Epithelial cell of esophagus (primary cell): ENCODE measurements at places on chromosomes 2 and 18.

DNA sequence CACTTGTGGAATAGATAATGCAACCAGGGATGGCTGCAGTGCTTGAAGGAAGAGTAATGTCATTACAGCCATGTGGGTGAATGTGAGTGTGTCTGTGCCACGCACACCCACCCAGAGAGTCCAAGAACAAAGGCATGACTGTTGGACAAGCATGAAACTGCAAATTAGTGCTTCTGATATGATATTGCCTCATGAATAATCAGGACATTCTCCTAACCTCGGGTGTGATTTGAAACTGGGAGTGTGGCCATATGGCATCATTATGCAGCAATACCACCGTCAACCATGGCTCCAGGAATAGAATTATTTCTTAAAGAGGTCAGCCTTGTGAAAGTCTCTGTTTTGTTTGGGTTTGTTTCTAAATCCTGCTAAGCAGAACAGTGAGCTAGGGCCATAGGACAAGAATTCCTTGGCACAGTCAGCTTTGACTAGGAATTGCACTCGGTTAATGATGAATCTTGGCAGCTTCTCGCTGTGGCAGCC is 678.0 kb upstream of the RAB6C start:
- DNase-seq: no peak

DNA sequence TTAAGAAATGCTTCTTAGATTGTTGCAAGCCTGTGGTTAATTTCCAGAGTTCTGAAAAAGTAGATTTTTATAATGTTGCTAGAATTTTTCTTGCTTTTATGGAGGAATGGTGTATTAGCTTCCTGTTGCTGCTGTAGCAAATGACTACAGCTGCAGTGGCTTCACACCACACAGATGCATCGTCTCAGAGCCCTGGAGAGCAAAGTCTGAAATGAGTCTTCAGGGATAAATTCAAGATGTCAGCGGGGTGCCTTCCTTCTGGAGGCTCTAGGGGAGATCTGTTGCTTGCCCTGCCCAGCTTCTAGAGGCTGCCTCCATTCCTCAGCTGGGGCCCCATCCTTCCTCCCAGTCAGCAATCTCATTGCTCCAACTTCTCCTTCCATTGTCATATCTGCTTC is 187.8 kb downstream of the ZNF516 start:
- DNase-seq: no peak

- DNase-seq: peak; percentile 88
Measured at GRCh38 chr2:138421315-138421970, 80.1 kb upstream of the SPOPL start.

DNA sequence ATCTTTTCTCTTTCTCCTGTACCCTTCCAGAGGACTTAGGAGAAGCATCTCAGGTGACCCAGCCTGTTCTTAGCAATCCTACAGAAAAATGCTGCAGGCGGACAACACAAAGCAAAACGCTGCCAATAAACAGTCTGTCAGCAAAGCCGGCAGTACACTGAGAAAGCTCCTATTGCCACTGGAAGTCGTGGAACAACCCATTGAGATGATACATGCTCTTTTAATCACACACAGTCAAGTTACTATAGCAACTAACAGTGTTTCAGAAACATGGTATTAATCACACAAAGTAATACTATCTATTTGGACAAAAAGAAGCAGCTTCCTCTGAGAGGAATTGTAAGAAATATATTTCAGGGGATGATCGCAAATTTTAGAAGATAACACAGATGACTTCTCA is 10.5 kb downstream of the CTLA4 start:
- DNase-seq: no peak

- no peak for DNase-seq
Measured at GRCh38 chr2:1698188-1698945, 45.9 kb downstream of the PXDN start.
